ENCODE measurements at places on chromosomes 11 and 22.

DNA sequence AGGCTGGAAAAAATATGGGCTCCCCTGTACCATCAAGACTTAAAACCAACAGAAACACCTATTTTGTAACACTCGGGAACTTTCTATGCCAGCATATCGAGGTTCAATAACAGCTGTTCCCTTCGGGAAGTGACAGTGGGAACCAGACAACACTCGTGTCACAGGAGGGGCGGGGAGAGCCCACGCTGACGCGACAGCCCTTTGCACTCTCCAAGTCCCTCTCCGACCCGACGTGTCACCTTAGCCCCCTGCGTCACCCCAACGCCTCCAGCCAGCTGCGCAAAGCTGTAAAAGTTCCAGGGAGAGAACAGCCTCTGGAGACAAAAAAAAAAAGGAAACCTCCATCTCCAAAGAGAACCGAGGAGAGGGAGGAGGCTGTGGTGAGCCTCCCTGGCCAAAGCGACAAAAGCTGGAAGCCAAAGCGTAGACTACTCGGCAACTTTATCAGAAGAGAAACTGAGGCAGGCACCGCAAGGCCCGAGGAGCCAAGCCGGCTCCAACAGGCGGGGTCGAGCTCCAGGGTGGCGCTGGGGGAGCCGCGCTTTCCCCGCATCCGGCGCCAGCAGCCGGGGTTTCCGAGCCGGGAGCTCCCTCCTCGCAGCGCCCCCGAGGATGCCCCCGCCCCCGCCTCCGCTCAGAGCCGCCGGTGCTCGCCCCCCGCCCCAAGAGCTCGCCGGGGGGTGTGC lies 751 bp downstream of the ARFGAP3 start:
- DNase-seq, result no peak

DNA sequence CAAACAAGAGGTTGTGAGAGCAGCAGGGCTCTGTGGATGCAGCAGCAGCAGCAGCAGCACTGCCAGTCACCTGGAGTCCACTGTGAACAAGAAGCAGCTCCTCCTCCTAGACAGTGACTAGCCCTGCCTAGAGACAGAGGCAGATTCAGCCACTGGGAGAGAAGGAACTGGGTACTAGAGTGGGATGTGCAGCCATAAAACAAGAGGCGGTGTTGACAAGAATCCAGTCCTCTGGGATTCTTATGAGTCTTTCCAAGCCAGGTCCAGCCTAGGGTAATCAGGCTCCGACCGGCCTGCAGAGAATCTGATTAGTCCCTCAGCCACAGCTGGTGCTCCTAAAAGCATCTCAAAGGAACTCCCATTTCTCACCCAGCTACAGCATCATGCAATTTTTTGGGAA lies 83.9 kb upstream of the USP47 start:
- no peak for DNase-seq

GRCh38 chr11:130671801-130672700 lies 223.6 kb downstream of the ADAMTS15 start:
- DNase-seq, result no peak

GRCh38 chr22:24076091-24076867 lies 65.2 kb downstream of the CABIN1 start:
- DNase-seq, result no peak

DNA sequence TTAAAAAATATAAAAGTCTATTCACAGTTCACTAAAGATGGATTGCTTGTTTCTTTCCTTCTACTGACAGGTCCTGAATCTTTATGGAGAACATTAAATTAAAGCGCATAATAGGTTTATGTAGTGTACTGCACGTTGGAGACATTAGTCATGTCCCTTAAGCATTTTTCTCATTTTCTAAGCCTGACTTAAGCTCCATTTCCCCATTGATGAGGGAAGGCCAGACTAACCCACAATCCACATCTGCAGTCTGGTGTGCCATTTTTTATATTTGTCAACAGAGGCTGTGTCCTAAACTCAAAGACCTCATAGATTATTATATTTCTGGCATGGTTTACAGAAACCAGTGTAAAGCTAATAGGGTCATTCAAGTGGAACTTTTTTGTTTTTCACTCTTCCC lies 39.9 kb downstream of the CADM1 start:
- DNase-seq, result no peak

DNA sequence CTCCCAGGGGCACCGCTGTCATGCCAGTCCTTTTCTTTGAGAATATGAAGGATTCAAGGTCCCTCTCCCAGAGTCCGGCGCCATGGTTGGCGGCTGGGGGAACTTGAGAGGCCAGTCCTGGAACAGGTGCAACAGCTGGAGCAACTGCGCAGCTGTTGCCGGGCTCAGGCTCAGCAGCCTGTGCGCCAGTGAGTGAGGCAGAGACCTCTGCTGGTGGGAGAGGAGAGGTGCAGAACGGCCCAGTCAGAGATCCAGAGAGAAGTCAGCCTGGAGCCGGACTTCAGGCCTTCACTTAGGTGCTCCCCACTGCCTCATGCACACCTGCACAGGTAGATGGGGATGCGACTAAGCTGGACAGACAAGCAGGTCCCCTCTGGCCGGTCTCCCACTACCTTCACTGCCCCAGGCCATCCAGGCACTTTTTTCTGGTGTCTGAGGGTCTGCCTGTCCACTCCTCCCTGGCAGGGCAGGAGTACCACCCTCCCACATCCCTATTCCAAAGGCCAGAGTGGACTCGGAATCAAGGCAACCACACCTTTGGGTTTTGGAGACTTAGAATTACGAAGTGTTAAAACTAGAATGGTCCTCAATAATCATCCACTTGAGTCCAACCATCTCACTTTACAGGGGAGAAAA lies 4.6 kb downstream of the CHRDL2 start:
- DNase-seq, result peak; percentile 87

- DNase-seq, result no peak
Observed at GRCh38 chr11:75896843-75897419, 81.9 kb downstream of the UVRAG start.

GRCh38 chr11:78941226-78941851 lies 366.7 kb upstream of the NARS2 start:
- no peak for DNase-seq

GRCh38 chr11:44005956-44006355 lies 41.8 kb upstream of the ACCSL start:
- DNase-seq, result no peak

GRCh38 chr11:63709336-63709884 lies 28.1 kb downstream of the RTN3 start:
- no peak for DNase-seq

- DNase-seq, result no peak
Observed at GRCh38 chr11:7882860-7883259, 48.2 kb downstream of the OR10A6 start.

DNA sequence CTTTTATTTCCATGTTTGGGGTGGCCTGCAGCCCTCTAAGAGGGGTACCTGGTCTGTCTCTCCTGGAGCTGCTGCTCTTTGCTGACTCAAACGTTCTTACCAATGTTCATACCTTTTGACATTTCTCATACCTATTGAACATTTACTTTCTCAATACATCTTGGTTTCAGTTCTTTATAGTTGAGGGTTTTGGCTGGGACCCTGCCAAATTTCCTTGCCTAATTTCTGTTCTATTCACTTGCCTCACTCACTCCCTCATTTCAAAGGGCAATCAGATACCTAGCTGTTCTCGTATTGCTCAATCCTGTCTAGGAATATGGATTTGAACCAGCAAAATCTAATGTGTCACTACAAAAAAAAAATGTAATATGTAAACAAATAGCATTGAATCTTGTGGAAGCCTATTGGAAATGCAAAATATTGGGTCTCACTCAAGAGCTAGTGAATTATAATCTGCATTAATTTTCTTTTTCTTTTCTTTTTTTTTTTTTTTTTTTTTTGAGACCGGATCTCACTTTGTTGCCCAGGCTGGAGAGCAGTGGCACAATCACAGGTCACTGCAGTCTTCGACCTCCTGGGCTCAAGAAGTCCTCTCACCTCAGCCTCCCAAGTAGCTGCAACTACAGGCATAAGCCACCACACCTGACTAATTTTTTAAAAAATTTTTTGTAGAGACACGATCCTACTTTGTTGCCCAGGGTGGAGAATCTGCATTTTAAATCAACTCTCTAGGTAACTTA lies 7.5 kb downstream of the OR6M1 start:
- no peak for DNase-seq

DNA sequence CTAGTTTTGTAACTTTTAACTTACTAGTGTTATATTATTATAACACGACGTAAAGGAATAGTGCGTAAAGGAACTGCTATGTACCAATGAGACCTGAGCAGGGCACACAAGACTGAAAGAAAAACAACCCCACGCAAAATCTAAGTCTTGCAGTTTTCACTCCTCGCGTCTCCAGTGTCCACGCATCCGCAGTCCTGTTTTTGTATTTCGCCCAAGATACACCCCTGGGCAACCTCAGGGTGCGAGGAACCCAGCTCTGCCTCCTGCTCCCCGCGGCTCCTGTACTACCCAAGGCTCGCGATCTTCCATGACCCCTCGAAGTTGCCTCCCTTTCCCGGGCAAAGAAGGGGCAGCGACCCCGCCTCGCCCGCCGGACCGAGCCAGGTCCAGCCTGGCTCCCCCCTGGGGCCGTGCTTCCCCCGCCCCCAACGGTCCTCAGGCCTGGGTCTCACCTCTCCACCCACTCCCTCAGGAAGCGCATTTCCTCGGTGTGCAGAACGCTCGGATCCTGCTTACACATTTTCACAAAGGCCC lies 393 bp downstream of the ST13 start:
- peak; percentile 19 for DNase-seq
